ENCODE measurements at places on chromosomes 3 and 15.

- ATAC-seq: no peak
These were observed 7.0 kb upstream of the USP4 start for GRCh38 chr3:49346797-49347251.

DNA sequence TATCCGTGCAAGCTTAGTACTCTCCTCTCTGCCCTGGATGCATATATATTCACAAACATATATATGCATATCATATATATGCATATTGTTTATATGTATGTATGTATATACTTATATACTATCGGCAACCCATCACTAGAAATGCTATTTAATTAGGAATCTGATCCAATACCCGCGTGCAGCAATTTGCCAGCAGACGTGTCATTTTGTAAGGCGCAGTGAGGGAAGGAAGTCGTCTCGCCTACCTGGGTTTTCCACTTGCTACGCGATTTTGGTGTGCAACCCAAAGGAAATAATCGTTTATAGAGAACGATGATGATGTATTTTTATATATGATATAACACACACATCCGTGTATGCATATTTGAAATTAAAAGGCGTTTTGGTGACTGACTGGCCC is 5.6 kb upstream of the FEZF2 start:
- ATAC-seq: no peak

- peak; percentile 26 for ATAC-seq
These were observed 157.2 kb downstream of the LRRC28 start for GRCh38 chr15:99408236-99409096.

- peak; percentile 54 for ATAC-seq
These were observed 10.3 kb downstream of the ISL2 start for GRCh38 chr15:76346669-76347481.

GRCh38 chr15:74511583-74511982 is 29.4 kb upstream of the ARID3B start:
- ATAC-seq: no peak

DNA sequence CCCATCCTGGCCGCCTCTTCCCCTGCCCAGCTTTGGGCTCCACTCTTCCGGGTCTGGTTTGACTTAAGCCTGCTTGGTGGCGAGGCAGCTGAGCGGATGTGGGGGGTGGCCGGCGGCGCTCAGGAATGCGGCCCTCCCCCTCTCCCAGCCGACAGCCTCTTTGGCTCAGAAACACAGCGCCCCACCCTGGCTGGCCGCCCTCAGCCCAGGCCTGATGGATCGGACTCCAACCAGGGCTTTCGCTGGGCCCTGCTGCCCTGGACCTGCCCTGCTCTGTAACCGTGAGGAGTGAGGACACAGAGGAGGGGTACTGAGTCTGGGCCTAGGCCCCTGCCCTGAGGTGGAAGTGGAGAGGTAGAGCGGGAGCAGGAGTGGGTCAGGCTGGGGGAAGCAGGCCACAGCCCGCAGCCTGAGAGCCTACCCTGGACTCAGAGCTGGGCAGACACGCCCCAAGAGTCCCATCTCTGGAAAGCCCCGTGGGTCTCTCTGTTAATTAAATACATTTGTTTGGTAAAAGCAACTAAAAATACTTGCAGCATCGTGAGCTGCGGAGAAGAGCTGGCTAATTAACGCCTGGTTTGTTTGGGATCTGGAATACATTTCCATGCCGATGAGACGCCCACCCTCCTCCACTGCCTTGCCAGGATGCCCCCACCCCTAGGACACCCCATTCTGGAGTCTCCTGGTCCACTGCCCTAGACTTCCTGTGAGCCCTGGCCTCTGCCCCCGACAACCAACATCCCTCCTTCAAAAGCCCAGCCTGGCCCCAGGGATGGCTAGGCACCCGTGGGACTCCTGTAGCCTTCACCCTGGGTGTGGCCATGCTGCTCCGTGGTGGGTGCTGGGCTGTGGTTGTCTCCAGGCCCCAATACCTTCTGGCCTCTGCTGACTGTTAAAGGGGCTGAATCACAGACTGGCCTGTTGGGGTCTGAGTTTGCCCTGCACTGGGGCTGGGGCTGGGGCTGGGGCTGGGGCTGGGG is 19.6 kb downstream of the PLXNA1 start:
- peak; percentile 94 for ATAC-seq

DNA sequence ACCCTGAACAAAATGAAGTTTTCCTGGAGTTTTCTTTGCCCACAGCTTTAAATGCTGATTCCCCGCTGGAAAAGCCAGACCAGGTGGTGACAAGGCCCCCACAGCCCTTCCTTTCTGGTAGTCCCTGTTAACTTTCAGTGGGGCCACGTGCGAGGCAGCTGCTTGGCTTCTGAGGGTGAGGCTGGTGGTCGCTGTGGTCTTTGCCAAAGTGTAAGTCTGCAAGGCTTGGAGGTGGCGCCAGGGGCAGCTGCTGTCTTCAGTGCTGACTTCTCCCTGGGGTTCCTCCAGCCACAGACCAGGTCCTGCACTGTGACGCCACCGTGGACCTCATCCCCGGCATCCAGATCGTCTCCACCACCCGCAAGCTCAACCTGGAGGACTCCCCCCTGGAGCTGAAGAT is 54.1 kb upstream of the TAMM41 start:
- ATAC-seq: no peak

GRCh38 chr3:190491533-190492054 is 22.3 kb upstream of the IL1RAP start:
- ATAC-seq: no peak

GRCh38 chr15:66778314-66778665 is 76.3 kb downstream of the SMAD6 start:
- no peak for ATAC-seq

- no peak for ATAC-seq
These were observed 5.2 kb upstream of the CXCR6 start for GRCh38 chr3:45938043-45938435.

Data from gastroesophageal sphincter (tissue), 4 donors.